ENCODE measurements at places on chromosomes 7 and 10.

DNA sequence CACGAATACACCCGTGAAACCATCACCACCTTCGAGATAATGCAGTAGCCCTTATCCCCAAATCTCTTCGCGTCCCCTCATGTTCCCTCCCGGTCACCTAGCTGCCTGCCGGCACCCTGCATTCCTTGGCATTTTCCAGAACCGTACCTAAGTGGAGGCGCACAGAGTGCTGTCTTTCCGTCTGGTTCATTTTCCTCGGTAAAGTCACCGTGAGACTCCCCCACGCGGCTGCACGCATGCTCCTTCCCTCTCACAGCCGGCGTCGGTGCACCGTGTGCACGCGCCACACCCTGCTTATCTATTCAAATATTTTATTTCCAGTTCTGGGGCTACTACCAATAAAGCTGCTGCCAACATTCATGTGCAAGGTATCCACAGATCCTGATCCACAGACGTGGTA lies 65.5 kb upstream of the NKX6-2 start:
- peaks cover 36% of the 10 kb centered on the region for H3K27me3 ChIP-seq
- no peaks in the 10 kb centered on the region for H3K36me3 ChIP-seq
- no peak for DNase-seq
- no peak overlapping the region for H3K27ac ChIP-seq
- no peak overlapping the region for H3K4me3 ChIP-seq
- H3K4me1 ChIP-seq, result peaks cover 2% of the 10 kb centered on the region

DNA sequence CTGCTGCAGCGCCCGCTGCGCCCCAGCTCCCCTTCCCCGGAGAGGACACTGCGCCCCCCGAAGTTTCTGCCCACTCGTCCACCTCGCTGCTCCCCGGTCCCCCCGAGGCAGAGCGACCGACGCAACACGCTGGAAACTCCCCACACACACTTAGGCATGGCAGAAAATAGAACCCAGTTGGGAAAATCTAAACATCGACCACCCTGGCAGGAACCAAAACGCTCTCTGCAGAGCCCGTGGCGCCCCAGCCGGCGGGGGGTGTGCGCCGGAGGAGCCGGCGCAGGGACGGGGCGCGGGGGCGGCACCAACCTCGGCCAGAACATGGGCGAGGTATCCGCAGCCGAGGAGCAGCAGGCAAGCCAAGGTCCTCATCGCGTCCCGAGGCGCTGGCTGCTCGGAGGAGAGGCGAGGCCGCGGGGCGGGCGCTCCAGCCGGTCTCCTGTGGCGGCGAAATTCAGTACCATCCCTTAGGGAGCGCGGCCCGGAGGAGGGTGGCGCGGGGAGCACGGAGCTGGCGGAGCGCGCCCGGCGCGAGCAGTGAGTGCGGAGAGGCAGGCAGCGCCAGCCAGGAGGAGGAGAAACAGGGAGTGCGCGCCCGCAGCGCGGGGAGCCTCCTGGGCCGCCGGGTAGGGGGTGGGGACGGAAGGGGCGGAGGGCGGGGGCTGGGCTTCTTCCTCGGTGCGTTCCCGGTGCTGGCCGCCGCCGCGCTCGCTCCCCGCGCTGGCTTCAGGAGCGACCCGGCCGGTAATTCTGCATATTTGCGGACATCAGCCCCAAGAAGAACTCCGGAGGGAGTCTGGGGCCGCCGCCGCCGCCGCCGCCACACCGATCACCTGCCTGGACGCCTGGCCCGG lies 789 bp downstream of the PDGFA start:
- peak overlapping the region; percentile 92 for H3K4me3 ChIP-seq
- peaks cover 32% of the 10 kb centered on the region for H3K4me1 ChIP-seq
- no peak for DNase-seq
- no peak overlapping the region for H3K27ac ChIP-seq
- H3K36me3 ChIP-seq, result no peaks in the 10 kb centered on the region
- H3K27me3 ChIP-seq, result peaks cover 31% of the 10 kb centered on the region

DNA sequence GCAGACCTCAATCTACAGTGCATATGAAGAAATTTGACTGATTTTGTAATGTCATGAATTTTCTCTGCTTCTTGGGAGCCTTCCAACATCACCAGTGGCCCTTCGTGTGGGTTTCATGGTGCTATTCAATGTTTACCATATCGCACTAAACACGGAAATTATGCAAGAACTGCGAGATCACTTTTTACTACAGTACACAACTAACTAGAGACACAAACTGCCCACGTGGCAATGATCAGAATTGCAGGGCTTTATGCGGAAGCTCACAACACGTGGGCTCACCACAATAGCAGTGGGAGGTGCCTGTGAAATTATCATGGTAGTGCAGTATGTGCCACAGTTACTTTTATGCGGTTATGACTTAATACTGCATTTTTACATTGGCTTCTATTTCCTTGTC lies 449.7 kb upstream of the KLF6 start:
- H3K36me3 ChIP-seq, result no peaks in the 10 kb centered on the region
- no peaks in the 10 kb centered on the region for H3K27me3 ChIP-seq
- H3K27ac ChIP-seq, result no peak overlapping the region
- no peaks in the 10 kb centered on the region for H3K4me1 ChIP-seq
- no peak for DNase-seq

- DNase-seq, result no peak
- H3K27me3 ChIP-seq, result no peaks in the 10 kb centered on the region
- H3K27ac ChIP-seq, result no peak overlapping the region
- H3K4me1 ChIP-seq, result peaks cover 3% of the 10 kb centered on the region
These were observed 36.0 kb downstream of the PRTFDC1 start for GRCh38 chr10:24916365-24916764.

DNA sequence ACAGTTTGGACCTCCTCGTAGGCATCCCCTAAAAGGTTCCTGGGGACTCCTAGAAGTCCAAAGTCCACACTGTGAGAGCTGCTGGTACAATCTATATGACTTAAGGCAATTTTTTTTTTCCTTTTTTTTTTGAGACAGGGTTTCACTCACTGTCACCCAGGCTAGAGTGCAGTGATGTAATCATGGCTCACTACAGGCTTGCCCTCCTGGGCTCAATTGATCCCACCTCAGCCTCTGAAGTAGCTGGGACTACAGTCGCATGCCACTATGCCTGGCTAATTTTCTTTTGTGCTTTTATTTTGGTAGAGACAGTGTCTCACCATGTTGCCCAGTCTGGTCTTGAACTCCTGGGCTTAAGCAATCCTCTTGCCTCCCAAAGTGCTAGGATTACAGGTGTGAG lies 4.6 kb upstream of the SPOCK2 start:
- peaks cover 3% of the 10 kb centered on the region for H3K36me3 ChIP-seq
- no peak for DNase-seq
- no peak overlapping the region for H3K4me3 ChIP-seq
- peaks cover 7% of the 10 kb centered on the region for H3K4me1 ChIP-seq
- H3K27ac ChIP-seq, result no peak overlapping the region

- H3K27me3 ChIP-seq, result no peaks in the 10 kb centered on the region
- no peak overlapping the region for H3K4me3 ChIP-seq
- H3K27ac ChIP-seq, result no peak overlapping the region
These were observed 41.9 kb downstream of the ETV1 start for GRCh38 chr7:13947535-13947934.

GRCh38 chr10:93410697-93411348 lies 71.3 kb downstream of the MYOF start:
- H3K27ac ChIP-seq, result no peak overlapping the region
- peaks cover 20% of the 10 kb centered on the region for H3K4me1 ChIP-seq
